ENCODE measurements at places on chromosomes 3 and 15.

DNA sequence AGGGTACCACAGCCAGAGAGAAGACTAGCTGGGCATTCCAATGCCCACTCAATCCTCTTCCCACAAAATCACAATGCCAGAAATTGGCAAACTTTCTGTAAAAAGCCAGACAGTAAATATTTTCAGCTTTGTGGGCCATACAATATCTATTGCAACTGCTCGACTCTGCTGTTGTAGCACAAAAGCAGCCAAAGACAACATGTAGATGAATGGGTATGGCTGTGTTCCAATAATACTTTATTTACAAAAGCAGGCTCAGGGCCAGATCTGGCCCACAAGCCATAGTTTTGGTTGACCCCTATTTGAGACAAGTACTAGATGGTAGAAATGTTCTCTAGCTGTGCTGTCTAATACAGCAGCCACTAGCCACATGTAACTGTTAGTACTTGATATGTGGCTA is 330.9 kb downstream of the ERC2 start:
- no peak for DNase-seq

DNA sequence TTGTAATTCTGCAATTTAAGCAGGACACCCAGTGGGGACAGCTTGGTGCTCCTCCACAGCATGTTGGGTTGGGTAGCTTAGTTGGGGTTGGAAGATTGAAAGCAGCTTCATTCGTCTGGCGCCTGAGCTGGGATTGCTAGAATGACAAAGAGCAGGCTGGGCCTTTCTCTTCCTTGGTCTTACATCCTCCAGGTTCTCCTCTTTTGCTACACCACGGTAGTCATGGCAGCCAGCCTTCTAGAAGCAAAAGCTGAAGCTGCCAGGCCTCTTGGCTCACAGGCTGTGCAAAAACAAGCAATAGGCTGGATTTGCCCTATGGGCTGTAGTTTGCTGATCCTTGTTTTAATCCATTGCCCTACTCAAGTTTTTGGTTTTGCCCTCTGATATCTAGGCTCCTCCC is 3.2 kb upstream of the ANXA2 start:
- DNase-seq = no peak

- no peak for DNase-seq
Measured at GRCh38 chr3:32003380-32003779, 21.8 kb downstream of the ZNF860 start.

DNA sequence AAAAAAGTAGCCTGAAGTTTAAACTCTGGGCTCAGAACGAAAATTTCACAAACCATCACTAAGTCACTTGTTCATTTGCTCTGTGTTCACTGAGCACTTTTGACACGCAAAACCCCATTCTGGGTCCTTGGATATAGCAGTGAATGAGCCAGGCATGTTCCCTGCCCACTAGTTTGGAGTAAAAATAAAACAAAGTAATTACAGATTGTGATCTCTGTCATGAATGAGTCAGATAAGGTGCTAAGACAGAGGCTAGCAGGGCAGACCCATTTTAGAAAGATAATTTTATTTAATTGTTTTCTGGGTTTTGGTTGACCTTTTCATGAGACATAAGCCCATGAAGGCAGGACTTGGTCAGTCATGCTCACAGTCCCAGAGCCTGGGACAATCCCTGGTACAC is 84.1 kb upstream of the ARHGEF3 start:
- no peak for DNase-seq

DNA sequence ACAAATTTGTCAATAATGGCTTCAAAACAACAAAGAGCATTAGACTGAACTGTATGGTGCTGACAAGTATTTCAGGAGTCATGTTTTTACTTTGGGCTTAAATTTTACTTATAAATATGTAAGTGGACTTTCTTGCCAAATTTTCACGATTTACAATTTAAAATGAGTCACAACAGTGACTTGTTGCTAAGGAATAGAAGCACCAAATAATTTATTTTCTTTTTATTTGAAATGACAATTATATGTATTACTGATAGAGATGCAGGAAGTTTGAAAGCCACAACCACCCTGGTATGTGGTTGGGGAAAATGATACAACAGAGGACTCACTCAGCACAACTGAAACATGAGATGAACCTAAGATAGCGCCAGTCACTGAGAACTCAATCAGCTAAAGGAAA is 90.3 kb downstream of the FMN1 start:
- no peak for DNase-seq

- no peak for DNase-seq
Measured at GRCh38 chr3:49165771-49166751, at the start of gene CCDC71. TSS of gene CCDC71 (minus strand) at chr3:49166331. CDS start at chr3:49164208, 2,123 bp downstream.

DNA sequence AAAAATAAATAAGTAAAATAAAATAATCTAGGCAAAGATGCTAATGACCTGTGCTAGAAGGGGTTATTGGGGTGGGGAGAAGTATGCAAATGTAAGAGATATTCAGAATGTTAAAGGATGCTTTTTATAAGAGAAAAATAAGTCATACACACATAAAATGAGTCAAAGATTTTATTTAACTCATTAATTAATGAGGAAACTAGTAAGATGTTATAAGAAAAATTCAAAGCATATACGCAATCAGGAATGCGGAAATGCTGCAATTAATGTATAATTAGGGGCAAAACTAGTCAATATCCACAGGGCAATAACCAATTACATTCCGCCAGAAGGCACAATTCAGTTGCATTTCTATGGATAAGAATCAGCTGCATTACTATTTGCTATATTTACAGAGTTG is 30.1 kb downstream of the MAP3K13 start:
- no peak for DNase-seq
